ENCODE measurements at places on chromosomes 7 and 10.

DNA sequence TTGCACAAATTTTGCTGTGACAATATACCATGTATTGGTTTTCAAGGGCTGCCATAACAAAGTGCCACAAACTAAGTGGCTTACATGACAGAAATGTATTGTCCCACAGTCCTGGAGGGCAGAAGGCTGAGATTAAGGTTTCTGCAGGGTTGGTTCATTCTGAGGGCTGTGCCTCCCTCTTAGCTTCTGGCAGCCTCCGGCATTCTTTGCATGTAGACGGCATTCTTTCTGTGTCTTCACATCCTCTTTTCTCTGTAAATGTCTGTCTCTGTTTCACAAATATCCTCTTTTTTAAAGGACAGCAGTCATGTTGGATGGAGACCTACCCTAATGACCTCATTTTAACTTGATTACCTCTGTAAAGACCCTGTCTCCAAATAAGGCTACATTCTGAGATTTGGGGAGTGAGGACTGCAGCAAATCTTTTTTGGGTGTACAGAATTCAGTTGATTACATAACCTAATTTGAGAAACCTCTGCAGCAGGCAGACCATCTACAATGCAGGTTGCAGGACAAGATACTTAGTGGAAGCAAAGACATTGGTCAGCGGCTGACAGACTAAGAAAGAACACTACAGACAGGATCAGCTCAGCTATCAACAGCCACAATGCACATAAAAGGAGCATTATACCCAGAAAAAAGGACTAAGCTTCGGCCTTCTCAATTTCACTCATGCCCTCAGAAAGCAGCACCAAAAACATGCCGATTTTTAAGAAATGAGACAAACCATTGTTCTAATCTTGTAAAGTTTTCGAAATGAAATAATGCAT lies 84.6 kb upstream of the FAM3C start:
- no peak for DNase-seq

DNA sequence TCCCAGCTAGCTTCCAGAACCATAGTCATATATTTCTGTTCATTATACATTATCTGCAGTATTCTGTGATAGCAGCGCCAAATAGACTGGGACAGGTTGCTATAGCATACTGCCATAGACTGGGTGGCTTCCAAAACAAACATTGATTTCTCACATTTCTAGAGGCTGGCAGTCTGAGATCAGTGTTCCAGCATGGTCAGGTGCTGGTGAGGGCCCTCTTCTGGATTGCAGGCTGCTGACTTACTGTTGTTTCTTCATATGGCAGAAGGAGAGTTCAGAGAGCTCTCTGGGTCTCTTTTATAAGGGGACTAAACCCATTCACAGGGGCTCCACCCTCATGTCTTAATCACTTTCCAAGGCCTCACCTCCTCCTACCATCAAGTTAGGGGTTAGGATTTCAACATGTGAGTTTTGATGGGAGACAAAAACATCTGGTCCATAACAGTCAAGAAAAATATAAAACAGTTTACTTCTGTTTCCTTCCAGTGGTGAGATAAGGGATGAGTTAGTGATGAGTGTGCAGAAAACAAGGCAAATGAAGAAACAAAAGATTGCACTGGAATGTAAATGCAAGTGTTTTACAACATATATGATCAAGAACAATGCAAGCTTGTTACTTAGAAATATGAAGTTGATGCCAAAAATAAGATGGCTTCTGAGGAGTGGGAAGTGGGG lies 399.0 kb upstream of the C7orf33 start:
- DNase-seq: no peak

DNA sequence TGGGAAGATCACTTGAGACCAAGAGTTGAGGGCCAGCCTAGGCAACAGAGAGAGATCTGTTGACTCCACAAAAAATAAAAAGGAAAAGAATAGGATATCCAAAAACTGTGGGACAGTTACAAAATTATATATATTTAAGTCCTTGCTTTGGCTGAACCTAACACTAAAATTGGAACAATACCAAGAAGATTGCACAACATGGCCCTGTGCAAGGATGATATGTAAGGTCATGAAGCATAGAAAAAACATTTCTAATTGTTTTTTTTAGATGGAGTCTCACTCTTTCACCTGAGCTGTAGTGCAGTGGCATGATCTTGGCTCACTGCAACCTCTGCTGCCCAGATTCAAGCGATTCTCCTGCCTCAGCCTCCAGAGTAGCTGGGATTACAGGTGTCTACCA lies 139.0 kb downstream of the TPST1 start:
- no peak for DNase-seq

DNA sequence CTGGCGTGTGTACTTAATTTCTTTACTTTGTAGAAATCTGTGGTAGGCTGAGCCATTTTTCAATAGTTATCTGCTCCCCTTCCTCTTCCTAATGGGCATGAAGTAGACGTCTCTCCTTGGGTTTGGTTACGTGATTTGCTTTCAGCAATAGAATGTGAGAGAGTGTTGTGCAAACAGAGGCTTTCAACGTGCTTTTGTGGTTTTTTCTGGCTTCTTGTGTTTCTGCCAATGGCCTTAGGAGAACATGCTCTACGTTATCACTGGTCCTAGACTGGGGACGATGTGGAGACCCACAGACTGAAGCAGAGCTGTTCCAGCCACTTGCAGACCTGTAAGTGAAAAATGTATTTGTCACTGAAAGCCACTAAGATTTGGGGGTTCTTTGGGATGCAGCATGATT lies 107.2 kb upstream of the NPTX2 start:
- DNase-seq: no peak

- DNase-seq: no peak
Measured at GRCh38 chr10:45280113-45280760, 35.2 kb downstream of the OR13A1 start.

- no peak for DNase-seq
Measured at GRCh38 chr10:49304137-49304536, 5.2 kb downstream of the C10orf71 start.

- peak; percentile 3 for DNase-seq
Measured at GRCh38 chr10:86170255-86171108, 196.1 kb downstream of the GRID1 start.

GRCh38 chr10:96500519-96500918 lies 13.2 kb downstream of the TLL2 start:
- no peak for DNase-seq

DNA sequence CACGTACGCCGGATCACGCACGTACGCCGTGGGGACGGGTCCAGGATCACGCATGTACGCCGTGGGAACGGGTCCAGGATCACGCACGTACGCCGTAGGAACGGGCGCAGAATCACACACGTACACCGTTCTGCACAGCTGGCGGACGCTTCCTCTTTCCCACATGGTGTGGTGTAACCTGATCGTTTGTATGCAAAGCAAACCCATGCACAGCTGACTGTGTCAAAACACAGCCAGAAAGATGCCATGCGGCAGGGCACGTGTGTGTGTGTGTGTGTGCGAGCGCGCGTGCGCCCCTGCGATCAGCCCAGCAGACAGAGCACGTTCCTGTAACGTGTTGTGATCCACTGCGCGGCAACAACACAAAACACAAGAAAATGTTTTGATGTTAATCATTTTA lies 573.6 kb downstream of the DNAJB6 start:
- no peak for DNase-seq

- DNase-seq: peak; percentile 73
Measured at GRCh38 chr10:112361951-112362751, 11.8 kb upstream of the ACSL5 start.

DNA sequence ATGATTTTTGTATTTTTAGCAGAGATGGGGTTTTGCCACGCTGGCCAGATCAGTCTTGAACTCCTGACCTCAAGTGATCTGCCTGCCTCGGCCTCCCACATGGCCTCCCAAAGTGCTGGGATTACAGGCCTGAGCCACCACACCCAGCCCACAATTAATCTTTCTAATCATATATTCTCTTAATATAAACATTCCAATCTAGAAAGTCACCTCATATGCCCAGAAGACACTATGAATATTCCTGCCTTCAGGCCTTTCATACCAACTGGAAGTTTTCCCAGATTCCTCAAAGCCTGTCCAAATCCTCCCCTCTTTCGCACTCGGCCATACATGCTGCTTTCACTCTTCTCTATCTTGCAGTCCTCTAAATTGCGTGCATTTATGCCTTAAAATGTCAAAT lies 32.6 kb downstream of the PDZD8 start:
- peak; percentile 18 for DNase-seq

DNA sequence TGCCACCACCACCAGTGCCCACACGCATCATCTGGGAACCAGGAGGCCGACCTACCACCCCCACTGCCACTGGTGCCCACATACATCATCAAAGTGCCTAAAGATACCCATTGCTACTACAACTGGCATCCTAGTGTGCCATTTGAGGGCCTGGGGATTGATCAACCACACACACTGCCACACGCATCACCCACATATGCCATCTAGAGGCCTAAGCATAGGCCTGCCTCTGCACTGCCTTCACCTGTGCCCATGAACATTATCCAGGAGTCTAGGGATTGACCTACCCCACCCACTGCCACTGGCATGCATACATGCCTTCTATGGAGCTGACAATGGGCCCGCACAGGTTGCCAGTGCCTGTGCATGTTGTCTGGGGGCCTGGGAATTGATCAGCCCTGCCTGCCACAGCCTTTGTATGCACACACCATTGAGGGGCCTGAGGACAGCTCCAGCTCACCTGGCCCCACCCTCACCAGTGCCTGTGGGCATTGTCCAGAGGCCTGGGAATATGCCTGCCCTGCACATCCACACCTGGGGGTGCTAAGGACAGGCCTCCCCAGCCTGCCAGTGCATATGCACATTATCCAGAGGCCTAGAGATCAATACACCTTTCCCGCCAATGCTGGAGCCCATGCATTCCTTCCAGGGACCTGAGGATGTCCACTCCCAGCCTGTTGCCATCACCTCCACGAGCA lies 64.3 kb upstream of the TRIL start:
- DNase-seq: no peak

GRCh38 chr10:88892222-88892967 lies 12.3 kb downstream of the STAMBPL1 start:
- DNase-seq: no peak

DNA sequence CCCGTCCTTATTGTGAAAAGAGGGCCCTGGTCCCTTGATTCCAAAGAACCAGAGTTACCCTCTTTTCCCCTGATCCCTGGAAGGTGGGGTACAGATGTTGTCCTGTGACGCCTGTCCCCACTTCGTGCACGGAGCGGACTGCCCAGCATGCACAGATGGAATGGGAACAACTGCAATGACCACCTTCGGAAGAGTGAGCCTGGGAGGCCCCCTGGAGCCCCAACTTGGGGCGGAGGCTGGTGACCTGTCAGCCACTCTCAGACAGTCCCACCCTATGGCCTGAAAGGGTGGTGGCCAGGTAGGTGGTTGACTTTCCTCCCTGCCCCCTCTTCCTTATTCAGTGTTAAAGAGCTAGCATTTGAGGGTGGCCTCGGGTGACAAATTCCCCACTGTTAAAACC lies 196.6 kb upstream of the GALNT17 start:
- no peak for DNase-seq

DNA sequence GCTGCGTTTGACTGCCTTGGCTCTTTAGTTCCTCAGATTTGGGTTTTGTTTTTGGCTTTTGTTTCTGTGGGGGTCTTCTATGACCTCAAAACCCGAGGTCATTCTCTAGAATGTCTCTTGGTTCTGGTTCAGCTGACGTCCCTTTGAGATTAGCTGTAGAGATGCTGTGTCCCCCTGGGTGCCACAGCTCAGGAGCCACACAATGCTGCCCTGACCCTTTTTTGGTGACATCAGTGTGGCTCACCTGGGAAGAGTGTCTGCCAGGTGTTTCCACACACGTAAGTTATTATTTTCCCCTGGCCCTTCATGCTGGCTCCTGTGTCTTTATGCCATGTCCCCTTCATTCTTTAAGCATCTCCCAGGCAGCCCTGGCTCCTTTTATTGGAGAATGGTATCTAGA lies 89.8 kb upstream of the DDC start:
- no peak for DNase-seq

DNA sequence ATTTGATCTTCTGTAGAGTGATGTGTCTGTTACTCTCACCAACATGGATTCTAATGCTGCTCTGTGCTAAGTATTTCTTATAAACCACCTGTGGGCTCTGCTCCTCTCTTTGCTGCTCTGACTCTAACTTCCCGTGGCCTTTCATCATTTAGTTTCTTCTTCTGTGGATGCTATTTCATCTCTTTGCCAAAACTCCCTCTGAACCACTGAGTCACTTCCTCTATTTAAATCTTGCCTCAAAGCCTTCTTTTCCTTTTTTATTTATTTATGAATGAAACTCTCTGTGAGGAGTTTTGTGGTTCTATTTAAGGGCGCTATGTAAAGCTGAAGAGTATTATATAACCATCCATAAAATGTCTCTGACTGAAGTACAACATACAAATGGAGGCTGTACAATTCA lies 538.5 kb downstream of the SUGCT start:
- DNase-seq: no peak

DNA sequence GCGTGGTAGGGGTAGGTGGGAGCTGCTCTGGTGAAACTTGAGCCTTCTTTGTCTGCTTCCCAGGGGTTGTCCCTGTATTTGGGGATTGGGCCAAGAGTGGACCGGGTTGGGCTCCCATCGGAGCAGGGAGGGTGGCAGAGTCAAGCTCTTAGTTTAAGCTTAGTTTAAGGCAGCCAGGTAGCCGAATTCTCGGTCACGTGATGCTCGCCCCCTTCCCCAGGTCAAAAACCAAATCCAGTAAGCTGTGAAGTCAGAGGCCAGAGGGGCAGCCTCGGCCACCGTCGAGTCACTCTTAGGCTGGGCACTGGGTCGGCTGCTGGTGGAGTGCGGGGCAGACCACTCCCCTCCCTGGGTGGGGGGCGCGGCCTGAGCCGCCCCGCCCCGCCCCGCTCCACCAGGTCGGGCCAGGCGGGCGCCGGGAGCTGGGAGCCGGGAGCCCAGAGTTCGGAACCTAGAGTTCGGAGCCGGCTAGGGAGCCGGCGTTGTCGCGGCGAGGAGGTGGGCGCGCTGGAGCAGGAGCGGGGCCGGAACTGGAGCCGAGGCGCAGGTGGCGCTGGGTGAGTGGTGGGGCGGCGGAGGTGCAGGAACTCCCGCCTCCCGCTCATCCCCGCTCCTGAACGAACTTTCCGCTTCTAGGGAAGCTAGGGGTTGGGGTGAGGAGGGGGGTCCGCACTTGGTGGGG lies 2.8 kb upstream of the LZTS2 start:
- DNase-seq: no peak

Data from right hindlimb (tissue), 1 donor.